Activated CD8-positive, alpha-beta T cell treated with anti-CD3 and anti-CD28 coated beads for 36 hours (primary cell): ENCODE measurements at places on chromosomes 13 and 19.

- no peak overlapping the region for H3K4me3 ChIP-seq
- H3K4me1 ChIP-seq = peaks cover 7% of the 10 kb centered on the region
- no peak overlapping the region for H3K27ac ChIP-seq
- H3K36me3 ChIP-seq = peaks cover 2% of the 10 kb centered on the region
Observed at GRCh38 chr19:45569619-45570421, 14.8 kb downstream of the OPA3 start.

- H3K4me1 ChIP-seq = no peaks in the 10 kb centered on the region
- H3K27ac ChIP-seq = no peak overlapping the region
Observed at GRCh38 chr19:33304760-33305647, 2.7 kb upstream of the CEBPA start.

DNA sequence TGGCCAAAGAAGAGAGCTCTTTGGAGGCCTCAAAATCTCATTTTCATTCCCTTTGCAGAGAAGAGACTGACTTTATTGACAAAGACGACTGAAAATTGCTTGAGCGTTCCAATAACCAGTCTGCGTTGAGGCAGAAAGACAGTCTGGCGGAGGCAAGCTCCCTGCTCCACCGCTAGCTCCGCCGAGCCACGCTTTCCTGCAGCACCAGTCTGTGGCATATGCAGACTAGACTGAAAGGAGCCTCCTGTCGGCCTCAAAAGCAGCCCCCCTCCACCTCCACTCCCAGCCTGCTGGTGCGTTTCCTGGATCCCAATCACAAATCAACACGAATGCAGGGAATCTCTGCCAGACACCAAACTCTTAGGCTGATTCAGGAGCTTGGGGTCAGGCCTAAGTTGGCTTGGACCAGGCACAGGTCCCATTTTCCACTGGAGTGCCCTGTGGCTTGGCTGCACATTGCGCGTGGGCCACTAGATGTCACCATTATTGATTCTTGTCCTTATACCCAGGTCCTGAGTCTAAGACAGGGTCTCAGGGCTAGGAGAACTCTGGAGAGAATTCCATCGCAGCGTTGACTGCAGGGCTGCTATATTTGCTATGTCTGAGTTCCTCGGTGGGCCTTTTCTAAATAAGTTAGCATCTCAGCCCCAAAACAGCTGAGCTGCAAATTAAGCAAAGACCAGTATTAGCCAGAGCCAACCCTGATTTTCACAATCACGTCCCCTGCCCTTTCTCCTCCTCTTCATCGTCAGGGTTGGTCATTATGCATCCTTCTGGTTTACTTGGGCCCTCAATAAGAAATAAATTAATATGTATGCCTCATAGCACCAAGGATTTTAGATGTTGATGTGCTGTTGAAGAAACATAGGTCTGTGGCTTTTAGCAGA is 5.2 kb upstream of the ZNF507 start:
- peaks cover 3% of the 10 kb centered on the region for H3K27me3 ChIP-seq
- peaks cover 3% of the 10 kb centered on the region for H3K4me1 ChIP-seq
- peak; percentile 72 for DNase-seq
- no peak overlapping the region for H3K4me3 ChIP-seq
- no peaks in the 10 kb centered on the region for H3K36me3 ChIP-seq

DNA sequence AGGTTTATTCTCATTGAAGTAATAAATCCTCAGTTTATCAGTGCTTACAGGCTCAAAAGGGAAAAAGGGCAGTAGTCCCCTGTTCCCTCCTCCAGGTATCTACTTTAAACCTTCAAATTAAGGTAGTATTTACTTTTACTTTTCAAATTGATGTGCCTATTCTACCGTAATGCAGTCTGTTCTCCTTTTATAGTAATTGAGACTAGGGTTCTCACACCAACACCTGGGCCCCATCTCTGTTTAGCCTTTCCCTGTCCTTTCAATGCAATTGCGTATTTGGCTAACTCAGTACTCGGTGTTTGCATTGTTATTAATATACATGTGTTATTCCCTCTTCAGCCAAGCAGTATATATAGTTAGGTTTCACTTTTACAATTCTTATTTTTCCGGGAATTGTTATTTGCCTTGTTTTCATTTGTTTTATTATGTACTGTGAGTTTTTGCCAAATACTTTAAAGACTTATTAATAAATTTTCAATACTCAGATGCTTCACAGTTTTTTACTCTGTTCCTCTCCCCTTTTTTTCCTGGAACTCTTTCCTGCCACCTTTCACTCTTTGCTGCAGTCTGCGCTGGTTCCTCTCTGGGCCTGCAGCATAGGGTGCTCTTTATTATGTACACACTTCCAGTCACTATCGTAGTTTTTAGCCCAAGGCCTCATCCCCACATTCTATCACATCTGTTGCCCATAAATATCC is 30.3 kb downstream of the USPL1 start:
- no peak for DNase-seq
- peak overlapping the region; percentile 47 for H3K27ac ChIP-seq
- peaks cover 32% of the 10 kb centered on the region for H3K4me1 ChIP-seq
- no peak overlapping the region for H3K4me3 ChIP-seq

DNA sequence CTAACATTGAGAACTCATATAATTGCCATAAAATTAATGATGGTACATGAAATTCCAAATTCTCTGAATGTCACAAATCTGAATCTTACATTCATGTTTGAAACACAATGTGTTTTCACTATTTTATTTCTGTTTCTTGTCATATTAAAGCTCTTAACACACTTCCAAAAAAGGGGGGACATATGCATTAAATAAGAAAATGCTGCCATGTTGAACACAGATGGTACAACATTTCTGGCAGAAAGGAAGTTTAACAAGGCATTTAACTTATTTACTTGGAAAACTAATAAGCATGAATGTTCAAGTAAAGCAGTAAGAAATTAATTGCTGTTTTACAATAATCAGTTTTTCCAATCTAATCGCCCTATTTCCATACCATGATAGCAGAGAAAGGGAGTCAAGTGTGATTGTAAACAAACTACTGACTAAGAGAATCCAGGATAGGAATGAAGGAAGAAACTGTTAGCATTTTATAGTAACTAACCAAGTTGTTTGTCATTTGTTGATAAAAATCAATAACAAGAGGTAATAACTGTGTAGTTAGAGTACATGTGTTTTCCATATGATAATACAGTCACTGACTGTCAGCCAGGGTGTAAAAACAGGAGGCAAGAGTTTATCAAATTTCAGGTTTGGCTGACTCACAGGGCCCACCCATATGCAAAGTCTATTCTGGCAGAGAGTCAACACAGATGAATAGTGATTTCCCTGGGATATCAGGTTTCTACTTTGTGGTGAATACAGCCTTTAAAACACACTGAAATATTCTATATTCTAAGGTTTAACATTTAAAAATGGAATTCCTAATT is 5.7 kb upstream of the FOXO1 start:
- peak; percentile 35 for DNase-seq
- H3K27ac ChIP-seq = no peak overlapping the region
- peaks cover 40% of the 10 kb centered on the region for H3K4me1 ChIP-seq
- H3K27me3 ChIP-seq = no peaks in the 10 kb centered on the region
- no peaks in the 10 kb centered on the region for H3K36me3 ChIP-seq
- H3K4me3 ChIP-seq = no peak overlapping the region

- H3K27ac ChIP-seq = peak overlapping the region; percentile 96
- H3K27me3 ChIP-seq = no peaks in the 10 kb centered on the region
- H3K4me1 ChIP-seq = peaks cover 41% of the 10 kb centered on the region
- peak overlapping the region; percentile 85 for H3K4me3 ChIP-seq
- peak; percentile 53 for DNase-seq
Observed at GRCh38 chr13:40665126-40666044, 1.1 kb downstream of the FOXO1 start.

- no peak overlapping the region for H3K27ac ChIP-seq
- no peak for DNase-seq
- no peak overlapping the region for H3K4me3 ChIP-seq
- peaks cover 95% of the 10 kb centered on the region for H3K36me3 ChIP-seq
- H3K4me1 ChIP-seq = no peaks in the 10 kb centered on the region
Observed at GRCh38 chr19:56613639-56614038, 18.5 kb downstream of the ZNF71 start.

DNA sequence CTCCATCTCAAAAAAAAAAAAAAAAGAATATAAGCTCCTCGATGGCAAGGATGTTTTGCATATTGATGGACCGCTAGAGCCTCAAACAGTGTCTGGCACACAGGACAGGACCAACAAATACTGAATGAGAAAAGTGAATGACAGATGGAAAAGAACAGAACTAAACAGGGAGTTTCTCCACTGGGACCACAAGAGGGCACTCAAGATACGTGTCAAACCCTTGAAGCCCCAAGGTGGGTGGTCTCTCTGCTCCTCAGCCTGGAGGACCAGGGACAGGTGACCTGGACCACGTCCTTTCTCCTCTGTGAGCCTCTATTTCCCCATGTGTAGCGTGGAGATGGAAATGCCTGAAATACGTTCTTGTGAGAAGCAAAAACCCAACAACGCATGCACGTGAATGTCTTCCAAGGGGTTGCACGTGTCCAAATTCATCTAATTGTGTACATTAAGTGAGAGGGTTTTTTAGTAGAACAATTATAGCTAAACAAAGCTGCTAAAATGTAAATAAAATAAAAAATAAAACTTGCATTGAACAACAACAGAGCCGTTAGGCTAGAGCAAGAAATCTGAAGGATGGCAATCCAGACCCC is 5.7 kb upstream of the CDC42EP5 start:
- DNase-seq = peak; percentile 49
- no peak overlapping the region for H3K27ac ChIP-seq
- no peak overlapping the region for H3K4me3 ChIP-seq

DNA sequence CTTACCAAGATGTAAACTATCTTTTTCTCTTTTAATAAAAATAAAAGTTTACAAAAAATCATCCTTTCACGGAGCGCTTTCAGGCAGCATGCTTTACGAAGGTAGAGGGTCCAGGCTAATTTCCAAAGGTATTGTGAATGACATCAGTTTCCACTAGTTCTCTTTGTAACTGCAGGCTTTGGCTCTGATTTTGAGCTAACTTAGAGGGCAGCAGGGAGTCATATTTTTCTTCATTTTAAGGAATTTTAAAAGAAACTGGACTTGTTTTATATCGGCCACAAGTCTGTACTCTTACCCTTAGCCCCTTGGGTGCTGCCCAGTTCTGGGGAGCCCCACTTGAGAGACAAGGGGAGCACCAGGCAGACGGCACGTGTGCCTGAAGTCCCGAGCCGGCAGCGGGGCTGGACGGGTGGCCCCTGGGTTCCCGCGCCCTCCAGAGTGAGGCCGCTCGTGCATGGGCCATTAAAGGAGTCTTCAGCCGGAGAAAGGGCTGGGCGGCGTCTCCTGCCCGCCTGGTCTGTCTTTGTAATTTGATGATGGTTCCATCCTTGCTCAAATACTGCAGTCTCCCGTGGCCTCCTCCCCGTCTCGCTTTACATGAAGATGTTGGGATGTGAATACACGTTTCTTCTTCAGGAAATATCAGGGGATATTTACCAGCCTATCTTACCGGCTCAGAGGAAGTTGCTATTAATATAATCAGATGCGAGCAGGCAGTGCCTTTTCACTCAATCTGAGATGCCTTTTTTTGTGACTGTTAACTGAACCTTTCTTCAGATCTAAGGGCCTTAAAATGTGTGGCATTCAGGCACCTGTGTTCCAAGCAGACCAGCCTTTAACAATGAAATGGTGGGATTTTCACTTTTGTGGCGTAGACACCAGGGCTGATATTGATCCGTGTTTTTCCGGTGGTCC is 67.4 kb downstream of the GGACT start:
- H3K27ac ChIP-seq = no peak overlapping the region
- H3K27me3 ChIP-seq = no peaks in the 10 kb centered on the region
- DNase-seq = no peak
- H3K4me3 ChIP-seq = peak overlapping the region; percentile 20

GRCh38 chr13:73967397-73968165 is 166.6 kb downstream of the KLF12 start:
- H3K27ac ChIP-seq = no peak overlapping the region
- H3K27me3 ChIP-seq = no peaks in the 10 kb centered on the region
- peaks cover 49% of the 10 kb centered on the region for H3K4me1 ChIP-seq
- peaks cover 4% of the 10 kb centered on the region for H3K36me3 ChIP-seq
- no peak overlapping the region for H3K4me3 ChIP-seq

DNA sequence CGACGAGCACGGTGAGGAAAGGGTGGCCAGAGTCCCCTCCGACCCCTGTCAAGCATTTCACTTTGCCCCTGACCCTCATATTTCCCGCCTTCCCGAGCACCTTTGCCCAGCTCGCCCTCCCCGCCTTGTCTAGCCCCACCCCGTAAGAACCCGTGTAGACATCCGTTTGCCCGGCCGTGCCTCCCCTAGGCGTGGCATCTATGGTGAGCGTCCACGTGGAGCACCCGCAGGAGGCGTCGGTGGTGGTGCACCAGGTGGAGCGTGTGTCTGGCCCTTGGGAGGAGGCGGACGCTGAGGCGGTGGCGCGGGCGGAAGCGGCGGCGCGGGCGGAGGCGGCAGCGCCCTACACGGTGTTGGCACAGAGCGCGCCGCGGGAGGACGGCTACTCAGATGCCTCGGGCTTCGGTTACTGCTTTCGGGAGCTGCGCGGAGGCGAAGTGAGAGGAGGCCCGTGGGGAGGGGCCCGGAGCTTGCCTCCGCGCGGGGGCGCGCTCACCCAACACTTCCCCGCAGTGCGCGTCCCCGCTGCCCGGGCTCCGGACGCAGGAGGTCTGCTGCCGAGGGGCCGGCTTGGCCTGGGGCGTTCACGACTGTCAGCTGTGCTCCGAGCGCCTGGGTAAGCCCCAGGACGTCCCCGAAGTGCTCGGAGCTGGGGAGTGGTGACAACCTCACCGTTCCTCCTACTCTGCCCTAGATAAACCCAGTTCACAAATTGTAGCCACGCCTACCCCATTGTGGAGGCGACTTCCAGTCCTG is 4.2 kb downstream of the LTBP4 start:
- DNase-seq = peak; percentile 86
- H3K4me3 ChIP-seq = peak overlapping the region; percentile 77
- peaks cover 15% of the 10 kb centered on the region for H3K27me3 ChIP-seq

GRCh38 chr19:46875234-46875633 is 14.4 kb downstream of the ARHGAP35 start:
- DNase-seq = no peak
- peaks cover 2% of the 10 kb centered on the region for H3K36me3 ChIP-seq
- no peaks in the 10 kb centered on the region for H3K27me3 ChIP-seq
- no peak overlapping the region for H3K4me3 ChIP-seq
